ENCODE measurements at places on chromosomes 13 and 19. TPM values are rescaled to one million over a fixed set of nuclear protein-coding genes. Genes with fewer than 3 reads are reported as not detected.

CYP2B6 gene
- 1.9 TPM for total RNA-seq

CEACAM3 gene
- 4.3 TPM for total RNA-seq

CGB8 gene
- not detected for total RNA-seq

FSD1 gene
- 0.62 TPM for total RNA-seq

MBD3L2 gene
- not detected for total RNA-seq
